Activated naive CD4-positive, alpha-beta T cell treated with Interleukin-2 at 50 U/mL for 16 hours (primary cell): ENCODE measurements at places on chromosomes 7 and 10.

DNA sequence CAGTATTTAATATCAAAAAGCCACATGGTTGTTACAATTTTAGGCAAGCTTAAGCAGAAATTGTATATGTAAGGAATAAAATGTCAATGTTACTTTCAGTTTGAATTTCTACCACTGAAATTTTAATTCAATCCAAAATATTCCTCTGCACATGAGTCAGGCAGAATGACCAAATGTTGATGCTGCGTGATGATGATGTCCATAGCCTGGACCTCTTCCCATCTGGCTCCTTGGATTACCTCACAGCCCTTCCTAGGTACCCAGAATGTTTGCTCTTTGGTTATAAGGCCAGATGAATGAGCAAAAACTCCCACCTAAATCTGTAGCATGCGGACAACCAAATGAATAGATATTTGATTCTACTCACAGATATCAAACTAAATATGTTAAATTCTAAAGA lies 258.3 kb upstream of the IMMP2L start:
- DNase-seq, result no peak

GRCh38 chr7:78718212-78718611 lies 735.3 kb downstream of the MAGI2 start:
- DNase-seq, result no peak

DNA sequence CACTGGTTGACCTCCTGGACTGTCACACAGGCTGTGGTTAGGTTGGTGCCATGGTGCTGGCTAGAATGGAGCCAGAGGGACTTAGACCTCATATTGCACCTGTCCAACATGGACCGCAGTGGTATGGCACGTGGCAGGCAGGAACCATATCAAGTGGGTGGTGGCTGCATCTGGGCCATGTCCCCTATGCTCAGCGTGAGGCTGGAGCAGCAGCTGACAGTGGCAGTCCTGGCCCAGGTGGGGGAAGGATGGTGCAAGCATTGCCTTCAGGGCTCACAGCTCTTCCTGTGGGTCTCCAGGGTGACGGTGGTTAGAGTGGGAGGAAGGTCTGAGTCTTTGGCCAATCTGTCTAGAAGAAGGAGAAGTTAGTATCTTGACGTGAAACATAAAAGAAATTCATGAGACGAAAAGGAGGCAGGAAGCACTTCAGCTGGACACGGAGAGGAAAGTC lies 54.5 kb upstream of the PFKFB3 start:
- DNase-seq, result no peak

DNA sequence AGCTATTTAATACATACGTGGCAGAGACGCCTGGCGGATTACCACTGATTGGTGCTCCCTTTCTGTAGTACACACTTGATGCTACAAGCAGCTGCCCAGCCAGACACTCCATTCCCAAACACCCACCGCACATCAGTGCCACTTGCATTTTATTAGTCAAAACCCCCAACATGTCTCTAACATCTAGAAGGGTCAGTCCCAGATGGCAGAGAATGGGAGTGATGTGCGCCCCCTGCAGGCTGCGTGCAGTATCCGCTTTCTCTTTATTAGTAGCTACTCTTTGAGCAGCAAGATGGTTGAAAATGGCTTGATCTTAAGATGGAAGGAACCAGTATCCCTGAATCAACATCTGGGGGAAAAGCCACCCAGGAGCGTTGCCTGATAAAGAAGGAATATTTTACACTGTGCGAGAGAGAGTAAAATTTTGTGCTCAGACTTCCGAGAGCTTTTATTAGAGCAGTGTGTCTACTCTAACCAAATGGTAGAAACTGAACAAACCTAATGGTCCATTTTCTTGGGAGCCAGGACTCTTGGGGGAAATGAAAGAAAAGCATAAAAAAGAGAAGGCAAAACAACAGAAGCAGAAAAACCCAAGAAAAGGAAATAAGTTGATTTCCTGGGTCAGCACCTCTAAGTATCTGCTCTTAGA lies 78.3 kb downstream of the ST8SIA6 start:
- peak; percentile 24 for DNase-seq

DNA sequence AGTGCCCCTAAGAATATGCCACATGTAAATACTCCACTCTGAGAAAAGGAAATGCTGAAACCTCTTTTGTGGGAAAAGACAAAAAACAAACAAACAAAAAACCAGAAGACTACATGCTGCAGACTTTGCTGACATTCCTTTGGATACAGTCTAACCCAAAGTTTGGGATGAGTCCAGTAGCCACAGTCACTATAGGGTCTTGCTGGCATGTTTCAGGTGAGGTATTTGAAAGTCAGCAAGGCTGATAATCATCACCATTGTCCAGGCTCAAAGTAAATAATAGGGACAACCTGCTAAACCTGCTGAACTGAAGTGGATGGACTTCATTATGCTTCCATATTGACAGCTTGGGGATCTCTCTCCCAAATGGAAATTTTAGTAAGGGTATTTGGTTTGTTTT lies 1087.0 kb upstream of the LRRTM3 start:
- no peak for DNase-seq

- no peak for DNase-seq
These were observed 9.7 kb upstream of the TTYH3 start for GRCh38 chr7:2621948-2622640.

DNA sequence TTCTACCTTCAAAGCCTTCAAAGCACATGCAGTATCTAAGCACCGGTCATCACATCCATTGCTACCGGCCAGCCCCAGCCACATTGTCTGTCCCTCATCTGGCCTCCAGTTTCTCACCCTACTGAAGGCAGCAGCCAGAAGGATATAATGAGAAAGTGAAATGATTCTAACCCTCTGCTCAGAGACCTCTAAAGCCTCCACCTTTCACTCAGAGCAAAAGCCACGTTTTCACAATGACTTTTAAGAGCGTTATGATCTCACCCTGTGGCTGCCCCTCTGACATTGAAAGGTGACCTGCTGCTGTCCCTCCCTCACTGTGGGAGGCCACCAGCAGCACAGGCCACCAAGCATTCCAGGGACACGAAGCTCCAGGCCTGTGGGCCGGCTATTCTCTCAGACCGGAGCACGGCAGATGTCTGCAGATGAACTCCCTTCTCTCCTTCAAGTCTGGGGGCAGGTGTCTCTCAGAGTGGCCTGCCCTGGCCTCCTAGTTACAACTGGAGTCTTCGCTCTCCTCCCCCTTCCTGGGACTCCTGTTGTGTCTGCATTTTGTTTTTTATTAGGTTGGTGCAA lies 94.9 kb upstream of the EEPD1 start:
- DNase-seq, result no peak

- DNase-seq, result no peak
These were observed 153.0 kb downstream of the PDE1C start for GRCh38 chr7:31917256-31917655.

DNA sequence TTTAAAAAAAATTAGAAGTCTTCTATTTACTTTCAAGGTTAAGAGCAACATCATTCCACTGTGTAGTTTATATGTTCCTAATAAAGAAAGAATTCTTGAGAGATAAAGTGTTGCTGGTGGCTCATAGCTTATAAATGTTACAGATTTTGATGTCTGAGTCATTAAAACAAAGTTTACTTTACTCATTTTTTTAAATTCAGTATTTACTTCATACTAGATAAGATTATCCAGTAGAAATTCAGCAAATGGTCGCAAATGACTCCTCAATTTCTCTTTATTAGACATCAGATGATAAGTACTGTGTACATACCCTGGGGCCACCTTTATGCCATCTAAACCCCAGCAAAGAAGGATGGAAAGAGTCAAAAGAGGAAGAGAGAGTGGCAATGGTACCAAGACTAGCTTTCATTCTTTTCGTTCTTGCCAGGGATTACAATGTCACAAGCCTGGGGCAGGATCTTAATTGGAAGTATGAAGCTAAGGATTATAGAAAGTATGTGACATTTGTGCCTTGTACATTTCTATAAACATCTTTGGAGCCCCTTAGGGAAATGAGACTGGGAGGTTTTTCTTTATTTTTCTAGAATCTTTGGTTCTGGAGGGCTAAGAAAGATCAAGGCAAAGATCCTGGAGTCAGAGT lies 206.1 kb downstream of the CHRM2 start:
- DNase-seq, result no peak

- no peak for DNase-seq
These were observed 44.8 kb downstream of the BMPER start for GRCh38 chr7:33950047-33950714.

- DNase-seq, result no peak
These were observed 7.5 kb downstream of the GRID1 start for GRCh38 chr10:86359111-86359510.

- no peak for DNase-seq
These were observed 625.7 kb upstream of the ANKRD30A start for GRCh38 chr10:36499693-36500092.

DNA sequence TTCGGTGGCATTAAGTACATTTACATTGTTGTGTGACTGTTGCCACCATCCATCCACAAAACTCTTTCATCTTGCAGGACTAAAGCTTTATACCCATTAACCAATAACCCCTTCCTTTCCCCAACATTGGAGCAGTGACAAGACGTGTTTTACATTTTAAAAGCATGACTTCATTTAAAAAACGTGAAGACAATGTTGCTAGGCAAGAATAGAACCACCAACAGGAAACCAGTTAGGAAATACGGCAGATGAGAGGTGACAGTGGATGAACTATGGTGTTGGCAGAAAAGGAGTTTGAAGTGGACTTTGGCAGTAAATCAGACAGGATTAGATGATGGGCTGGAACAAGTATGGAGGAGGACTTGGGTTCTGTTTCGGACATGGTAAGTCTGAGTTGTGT lies 17.0 kb downstream of the TMEM236 start:
- no peak for DNase-seq

DNA sequence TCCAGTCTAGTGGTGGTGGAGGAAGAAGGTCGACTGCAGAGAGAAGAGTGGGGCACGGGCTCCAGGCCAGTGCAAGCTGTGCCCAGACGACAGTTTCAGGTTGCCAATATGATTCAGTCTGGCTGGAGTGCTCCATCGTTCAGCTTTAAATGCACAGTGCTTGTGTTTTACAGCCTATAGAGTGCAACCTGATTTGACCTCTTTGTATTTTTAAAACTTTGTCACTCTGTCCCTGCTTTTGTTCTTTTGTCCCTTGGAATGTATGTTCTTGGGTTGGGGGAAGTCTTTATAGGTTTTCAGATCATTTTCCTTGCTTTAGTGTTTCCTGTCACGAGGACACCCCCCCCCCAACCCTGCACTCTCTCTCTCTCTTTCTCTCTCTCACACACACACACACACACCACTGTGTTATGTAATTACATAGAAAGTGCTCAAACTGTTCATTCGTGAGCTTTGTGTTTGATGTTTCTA lies 198.0 kb downstream of the CAMK1D start:
- DNase-seq, result no peak

DNA sequence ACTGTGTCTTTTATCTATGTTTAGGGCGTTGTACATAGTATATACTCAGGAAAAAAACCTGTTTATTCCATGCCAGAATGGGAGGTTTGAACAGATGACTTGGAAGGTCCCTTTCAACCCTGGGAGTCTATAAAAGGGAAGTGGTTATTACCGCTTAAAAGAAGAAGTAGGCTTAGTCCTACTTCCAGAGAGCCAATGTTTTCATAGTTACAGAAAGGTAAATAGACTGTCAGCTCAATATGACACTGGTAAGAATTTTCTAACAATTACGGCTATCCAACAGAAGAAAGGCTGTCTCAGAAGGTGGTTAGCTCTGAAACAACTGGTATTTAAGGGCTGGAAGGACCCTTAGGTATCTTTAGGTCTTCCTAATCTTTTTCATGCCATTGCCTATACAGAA lies 1.1 kb upstream of the TFAM start:
- DNase-seq, result no peak

- DNase-seq, result no peak
These were observed 219.6 kb downstream of the PHF14 start for GRCh38 chr7:11193131-11193867.

GRCh38 chr7:15140431-15140830 lies 237.9 kb upstream of the DGKB start:
- no peak for DNase-seq

- no peak for DNase-seq
These were observed 1003.3 kb upstream of the SORCS1 start for GRCh38 chr10:108167766-108168165.
